ENCODE measurements at places on chromosomes 5 and 9.

DNA sequence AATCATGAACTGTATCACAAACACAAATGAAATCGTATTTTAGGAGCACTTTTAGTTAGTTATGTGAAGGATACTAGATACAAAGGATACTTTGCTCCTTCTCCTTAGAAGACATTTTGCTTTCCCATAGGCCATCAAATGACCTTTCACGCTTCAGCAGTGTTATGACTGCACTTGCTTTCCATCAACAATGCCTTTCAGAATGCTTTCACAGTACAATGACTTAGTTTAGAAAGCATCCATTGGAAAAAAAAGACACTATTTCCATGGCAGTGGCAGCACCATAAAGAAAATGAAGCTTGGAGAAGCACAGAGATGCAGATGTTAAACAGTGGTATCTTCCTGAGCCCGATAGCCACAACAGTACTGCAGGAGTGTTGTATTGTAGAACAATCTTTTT lies 203.9 kb downstream of the PCSK1 start:
- DNase-seq: no peak

- no peak for DNase-seq
Observed at GRCh38 chr5:138212828-138213160, 329 bp downstream of the CDC23 start.

GRCh38 chr5:56110646-56111403 lies 116.1 kb upstream of the IL6ST start:
- DNase-seq: no peak

DNA sequence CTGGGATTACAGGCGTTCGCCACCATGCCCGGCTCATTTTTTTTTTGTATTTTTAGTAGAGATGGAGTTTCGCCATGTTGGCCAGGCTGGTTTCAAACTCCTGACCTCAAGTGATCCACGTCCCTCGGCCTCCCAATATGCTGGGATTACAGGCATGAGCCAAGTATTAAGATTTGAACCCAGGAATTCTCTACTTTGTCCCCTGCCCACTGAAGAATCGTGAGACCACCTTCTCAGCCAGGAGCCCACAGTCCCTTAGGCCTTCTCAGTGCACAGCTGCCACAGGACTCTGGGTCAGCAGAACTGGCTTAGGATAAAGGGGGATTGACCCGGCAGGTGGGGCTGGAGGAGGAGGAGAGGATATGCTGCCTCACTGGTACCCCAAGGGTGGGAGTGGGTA lies 13.4 kb downstream of the OLFML2A start:
- DNase-seq: no peak

GRCh38 chr5:55319491-55319890 lies 11.7 kb downstream of the MTREX start:
- no peak for DNase-seq

GRCh38 chr9:14198841-14199455 lies 115.0 kb downstream of the NFIB start:
- DNase-seq: no peak

DNA sequence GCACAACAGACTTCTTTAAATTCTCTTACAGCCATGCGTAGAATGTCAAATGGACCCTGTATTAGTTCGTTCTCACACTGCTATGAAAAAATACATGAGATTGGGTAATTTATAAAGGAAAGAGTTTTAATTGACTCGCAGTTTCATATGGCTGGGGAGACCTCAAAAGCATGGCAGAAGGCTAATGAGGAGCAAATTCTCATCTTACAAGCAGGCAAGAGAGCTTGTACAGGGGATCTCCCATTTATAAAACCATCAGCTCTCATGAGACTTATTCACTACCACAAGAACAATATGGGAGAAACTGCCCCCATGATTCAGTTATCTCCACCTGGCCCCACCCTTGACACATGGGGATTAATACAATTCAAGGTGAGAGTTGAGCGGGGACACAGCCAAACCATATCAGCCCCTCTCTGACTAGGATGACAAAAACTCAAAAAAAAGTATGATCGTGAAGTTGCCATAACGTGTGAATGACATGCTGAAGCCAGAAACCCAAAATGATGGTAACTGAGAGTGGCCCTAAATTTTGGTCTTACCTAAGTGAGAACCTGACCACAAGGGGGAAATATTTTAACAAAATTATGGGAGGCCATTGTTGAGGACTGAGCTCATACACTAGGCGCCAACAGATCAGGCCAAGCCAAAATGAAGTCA lies 17.5 kb upstream of the TEX10 start:
- no peak for DNase-seq

DNA sequence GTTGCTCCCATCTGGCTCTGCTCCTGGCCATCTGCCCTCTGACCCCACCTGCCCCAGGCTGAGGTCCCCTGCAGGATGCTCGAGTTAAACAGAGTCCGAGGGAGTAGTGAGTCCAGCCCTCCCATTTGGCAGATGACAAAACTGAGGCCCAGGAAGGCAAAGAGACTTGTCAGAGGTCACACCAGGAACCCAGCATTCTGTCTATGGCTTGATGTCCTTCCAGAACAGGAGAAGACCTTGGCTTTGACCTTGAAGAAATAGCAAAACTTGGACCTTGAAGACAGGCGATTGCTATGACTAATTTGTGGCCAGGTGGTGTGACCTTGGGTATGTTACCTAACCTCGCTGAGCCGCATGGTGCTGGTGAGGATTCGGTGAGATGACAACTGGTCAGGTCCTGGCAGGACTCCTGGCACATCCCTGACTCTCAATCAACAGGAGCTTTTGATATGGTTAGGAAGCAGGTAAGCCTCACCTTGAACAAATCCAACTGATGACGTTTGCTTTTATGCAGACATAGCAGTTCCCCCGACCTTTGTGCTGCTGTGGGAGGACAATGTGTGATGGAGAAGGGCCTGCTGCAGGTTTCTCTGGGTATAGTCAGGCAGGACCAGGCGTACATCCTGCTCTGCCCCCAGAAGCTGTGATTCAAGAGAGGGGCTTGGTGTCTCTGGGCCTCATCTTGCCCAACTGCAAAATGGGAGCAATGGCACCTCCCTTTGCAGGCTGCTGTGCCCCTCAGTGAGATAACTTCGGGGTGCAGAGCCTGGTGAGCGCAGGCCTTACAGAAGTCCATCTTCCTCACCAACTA lies 198.7 kb downstream of the C9orf50 start:
- DNase-seq: no peak

DNA sequence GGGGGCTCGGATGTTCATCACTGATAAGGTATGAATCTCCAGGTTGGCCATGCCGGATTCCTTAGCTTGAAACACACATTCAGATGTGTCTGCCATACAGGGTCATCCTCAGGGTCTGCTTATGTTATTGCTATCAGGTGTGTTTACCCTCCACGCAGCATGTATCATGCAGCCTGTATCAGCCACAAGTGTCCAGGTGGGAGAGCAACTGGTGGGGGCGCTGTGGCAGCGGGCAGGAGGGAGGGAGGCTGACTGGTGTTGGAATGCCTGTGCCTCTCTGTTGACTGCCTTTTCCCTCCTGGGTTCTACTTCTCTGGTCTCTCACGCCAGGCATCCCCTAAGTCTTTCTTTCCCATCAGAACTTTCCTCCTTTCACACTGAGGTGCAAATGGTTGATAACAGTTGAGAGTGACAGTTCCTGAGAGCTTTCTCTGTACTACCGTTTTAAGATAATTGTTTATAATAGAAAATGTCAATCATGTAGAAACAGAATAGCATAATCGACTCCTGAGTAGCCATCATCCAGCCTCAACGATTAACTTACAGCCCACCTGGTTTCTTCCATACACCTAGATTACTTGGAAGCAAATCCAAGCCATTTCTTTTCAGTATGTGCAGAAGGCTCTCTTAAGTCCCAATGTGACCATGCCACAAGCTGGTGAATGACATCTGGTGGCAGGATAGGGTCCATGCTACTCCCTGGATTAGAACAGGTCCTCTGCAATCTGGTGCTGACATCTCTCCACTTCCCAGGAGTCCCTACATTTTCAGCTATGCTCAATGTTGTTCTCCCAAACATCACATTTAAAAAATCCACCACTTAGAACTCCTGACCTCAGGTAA lies 86.6 kb downstream of the ACER2 start:
- no peak for DNase-seq

GRCh38 chr5:181167814-181168488 lies 20.6 kb downstream of the OR2V2 start:
- no peak for DNase-seq

DNA sequence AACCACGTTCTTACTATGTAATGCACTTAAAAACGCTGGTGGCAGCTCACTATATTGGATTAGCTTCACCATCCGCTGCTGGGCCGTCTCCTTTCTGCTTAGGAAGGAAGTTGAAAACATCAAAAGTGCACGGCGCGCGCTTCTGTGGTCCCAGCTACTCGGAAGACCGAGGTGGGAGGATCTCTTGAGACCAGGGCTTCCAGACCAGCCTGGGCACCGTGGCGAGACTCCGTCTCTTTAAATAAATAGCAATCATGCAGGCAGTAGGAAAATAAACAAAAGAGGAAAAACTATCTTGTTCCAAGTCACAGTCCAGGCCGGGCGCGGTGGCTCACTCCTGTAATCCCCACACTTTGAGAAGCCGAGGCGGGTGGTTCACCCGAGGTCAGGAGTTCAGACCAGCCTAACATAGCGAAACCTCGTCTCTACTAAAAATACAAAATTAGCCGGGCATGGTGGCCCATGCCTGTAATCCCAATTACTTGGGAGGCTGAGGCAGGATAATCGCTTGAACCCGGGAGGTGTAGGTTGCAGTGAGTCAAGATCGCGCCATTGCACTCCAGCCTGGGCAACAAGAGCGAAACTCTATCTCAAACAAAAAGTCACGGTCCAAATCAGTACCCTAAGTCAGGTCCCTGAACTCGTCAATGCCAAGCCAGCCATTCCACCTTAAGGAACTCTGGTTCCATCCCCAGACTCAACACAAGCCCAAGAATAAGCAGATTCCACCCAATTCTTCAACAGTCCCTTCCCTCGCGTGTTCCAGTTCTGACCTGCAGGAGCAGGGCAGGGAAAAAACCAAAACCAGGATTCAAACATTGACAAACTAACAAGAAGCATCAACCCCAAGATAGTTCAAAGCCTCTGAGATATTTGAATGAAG lies 1.0 kb upstream of the GOLGA1 start:
- DNase-seq: peak; percentile 24

DNA sequence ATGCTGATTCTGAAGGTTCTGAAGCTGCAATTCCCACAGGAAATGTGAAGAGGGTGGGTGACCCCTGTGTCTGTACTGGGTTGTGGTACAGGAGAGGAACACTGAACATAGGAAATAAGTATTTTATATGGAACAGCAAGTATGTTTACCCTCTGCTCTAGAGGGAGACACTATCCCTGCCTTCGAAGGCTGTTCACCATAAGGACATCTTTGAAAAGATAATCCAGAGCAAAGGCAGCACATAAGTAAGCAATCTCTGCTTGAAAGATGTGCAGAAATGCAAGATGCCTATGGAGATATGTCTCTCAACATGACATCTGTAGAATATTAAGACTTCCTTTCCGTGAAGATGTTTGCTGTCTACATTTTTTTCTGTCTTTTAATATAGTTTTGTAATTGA lies 184.4 kb upstream of the EFNA5 start:
- DNase-seq: no peak

- DNase-seq: no peak
Observed at GRCh38 chr5:55568654-55569512, 34.1 kb upstream of the PLPP1 start.

- DNase-seq: no peak
Observed at GRCh38 chr5:61280205-61280604, 51.9 kb upstream of the ZSWIM6 start.

GRCh38 chr9:115261656-115262081 lies 143.7 kb upstream of the TNC start:
- DNase-seq: no peak

GRCh38 chr9:90029996-90030395 lies 425.2 kb downstream of the GADD45G start:
- no peak for DNase-seq

GRCh38 chr5:143354025-143354424 lies 49.5 kb downstream of the NR3C1 start:
- DNase-seq: no peak

GRCh38 chr9:134436379-134436762 lies 110.1 kb downstream of the RXRA start:
- DNase-seq: no peak

DNA sequence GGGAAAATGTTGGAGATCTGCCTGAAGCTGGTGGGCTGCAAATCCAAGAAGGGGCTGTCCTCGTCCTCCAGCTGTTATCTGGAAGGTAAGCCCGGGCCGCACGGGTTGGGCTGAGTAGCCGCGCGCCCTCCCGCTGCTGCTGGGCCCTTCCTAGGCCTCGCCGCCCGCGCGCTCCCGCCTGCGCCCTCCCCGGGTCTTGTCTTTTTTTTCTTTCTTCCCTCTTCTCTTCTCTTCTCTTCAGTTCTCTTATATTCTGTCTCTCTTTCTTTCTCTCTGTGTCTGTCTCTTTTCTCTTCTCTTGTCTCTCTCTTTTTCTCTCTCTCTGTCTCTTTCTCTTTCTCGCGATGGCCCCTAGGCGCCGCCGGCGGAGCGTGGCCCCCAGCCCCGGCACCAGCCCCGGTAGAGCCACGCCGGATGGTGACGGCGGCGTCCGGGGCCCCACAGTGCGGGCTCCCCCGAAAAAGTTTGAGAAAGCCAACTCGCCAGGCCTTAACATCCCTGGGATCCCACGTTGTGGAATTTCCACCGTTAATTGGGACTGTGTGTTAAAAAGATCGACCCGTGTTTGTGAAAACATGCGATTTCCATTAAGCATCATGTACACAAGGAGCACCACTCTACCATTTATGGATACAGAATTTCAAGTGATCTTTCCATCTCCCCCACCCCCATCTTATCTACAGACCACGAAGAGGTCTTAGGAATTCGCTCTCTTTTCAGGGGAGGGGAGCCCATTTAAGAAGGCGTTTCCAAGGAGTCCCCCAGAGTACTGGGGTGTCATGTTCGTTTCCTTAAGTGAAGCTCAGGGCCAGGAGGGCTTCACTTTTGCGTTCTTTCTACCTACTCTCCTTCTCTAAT lies 616 bp downstream of the ABL1 start:
- no peak for DNase-seq

- DNase-seq: no peak
Observed at GRCh38 chr9:82331079-82331478, 342.5 kb downstream of the SPATA31D1 start.

DNA sequence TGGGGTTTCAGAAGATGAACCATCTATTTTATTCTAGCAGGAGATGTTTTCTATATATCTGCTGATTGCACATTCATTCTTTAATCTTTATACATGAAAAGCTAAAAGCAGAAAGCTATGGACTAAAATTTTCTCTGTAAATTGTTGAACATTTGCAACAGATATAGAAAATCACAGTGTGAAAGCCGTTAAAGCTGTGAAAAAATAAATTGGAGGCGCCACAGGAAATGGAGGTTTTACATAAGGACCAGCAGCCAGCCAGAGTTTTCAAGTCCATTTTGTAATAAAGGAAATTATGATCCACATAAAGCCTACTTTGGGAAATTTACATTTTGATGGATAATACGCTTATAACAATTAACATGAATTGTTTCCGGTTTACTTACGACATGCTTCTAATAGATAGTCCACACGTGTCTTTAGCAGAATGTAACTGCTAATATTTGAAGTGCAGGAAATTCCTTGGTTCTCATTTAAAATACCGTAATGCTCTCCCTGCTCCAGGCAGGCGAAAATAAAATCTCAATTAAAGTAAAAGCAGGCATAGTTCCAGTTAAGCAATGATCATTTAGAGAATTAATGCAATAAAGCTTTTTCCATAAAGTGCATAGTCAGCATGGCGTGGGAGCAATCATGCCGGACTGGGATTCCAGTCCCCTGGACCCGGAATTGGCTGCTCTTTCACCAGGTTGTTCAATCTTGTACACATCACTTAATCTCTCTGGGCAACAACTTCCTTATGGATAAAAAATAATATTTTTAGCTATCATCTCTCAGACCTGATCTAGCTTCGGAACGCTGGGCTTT lies 445.4 kb downstream of the ZNF608 start:
- no peak for DNase-seq
